ENCODE measurements at places on chromosomes 2 and 18. TPM values are rescaled to one million over a fixed set of nuclear protein-coding genes. Genes with fewer than 3 reads are reported as not detected.

DNA sequence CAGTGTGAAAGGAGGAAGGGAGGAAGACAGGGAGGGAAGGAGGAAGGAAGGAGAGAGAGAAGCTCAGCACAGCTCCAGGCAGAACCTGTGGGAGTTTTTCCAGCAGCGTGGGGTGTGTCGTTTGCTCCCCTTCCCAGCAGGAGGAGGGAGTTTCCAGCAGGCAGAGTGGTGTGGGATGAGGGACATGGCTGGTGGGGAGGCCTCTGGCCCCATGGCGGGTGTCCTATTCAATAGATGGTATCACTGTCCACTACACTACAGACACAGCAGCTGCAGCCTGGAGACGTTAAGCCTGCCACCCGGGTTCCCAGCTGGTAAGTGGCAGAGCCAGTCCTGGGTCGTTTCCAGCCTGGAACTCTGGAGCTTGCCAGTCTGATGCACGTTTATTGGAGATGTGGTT, 44.7 kb downstream of the GLI2 start:
- no peak for DNase-seq
- H3K4me3 ChIP-seq, result no peak overlapping the region
- H3K27ac ChIP-seq, result no peak overlapping the region
- H3K27me3 ChIP-seq, result no peaks in the 10 kb centered on the region

- H3K4me3 ChIP-seq, result no peak overlapping the region
- no peaks in the 10 kb centered on the region for H3K27me3 ChIP-seq
- no peak overlapping the region for H3K27ac ChIP-seq
- no peaks in the 10 kb centered on the region for H3K36me3 ChIP-seq
- H3K4me1 ChIP-seq, result peaks cover 5% of the 10 kb centered on the region
- DNase-seq, result no peak
Observed at GRCh38 chr18:3983351-3983969, 471.6 kb downstream of the DLGAP1 start.

The PROKR1 gene
- not detected for total RNA-seq

DNA sequence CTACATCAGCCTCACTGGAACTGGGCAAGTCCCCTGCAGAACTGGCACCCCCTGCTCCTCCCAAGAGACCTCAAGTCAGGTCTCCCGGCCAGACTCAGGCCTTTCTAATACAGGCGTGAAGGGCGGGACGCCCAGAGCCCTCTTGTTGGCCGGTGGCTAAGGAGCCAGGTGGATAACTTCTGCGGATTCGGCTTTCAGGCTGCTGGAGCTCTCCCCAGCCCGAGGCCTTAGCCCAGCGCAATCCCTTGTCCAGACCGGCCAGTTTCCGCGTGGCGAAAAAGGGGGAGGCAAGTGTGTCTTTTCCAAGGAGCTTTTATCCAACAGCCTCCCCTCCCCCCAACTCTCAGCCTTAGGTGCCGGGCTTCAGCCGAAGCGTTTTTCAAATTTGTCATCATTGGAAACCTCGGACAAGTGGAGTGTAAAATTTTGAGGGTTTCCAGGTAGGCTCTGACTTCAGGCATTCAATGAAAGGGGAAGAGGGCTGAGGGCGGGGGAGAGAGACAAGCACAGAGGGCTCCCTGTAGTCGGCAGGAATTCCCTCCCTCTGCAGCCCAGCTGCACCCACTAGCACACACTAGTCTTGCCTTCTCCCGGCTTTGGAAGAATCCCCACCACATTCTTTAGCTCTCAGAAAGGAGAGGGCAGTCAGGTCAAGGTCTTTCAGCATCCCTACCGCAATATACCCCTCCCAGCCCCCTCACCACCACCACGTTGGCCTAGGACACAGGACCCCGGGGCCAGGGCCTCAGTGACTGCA, 9.5 kb upstream of the SATB2 start:
- H3K27ac ChIP-seq, result no peak overlapping the region
- H3K4me1 ChIP-seq, result peaks cover 6% of the 10 kb centered on the region
- no peak overlapping the region for H3K4me3 ChIP-seq
- H3K36me3 ChIP-seq, result no peaks in the 10 kb centered on the region
- no peak for DNase-seq

DNA sequence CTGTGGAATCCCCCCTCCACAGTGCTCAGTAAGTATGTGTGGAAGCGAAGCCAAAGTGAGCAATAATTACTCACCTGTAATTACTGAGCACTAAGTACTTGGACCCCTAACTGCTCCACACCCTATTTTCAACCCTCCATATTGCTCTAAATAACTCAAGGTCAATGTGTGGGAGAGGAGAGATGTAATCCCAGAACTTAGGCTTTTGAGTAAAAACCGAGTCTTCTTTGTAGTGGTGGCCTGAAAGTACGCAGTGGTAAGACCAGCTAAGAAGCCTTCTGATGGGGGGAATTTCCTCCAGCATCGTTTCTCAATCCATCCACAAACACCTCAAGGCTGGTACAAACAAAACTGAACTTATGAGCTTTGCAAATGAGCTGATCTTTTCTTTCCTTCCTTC, 551.6 kb downstream of the ZEB2 start:
- peaks cover 6% of the 10 kb centered on the region for H3K4me1 ChIP-seq
- no peaks in the 10 kb centered on the region for H3K36me3 ChIP-seq
- H3K27ac ChIP-seq, result no peak overlapping the region
- H3K27me3 ChIP-seq, result no peaks in the 10 kb centered on the region
- no peak overlapping the region for H3K4me3 ChIP-seq
- no peak for DNase-seq
